ENCODE measurements at places on chromosomes 6 and 20. TPM values are rescaled to one million over a fixed set of nuclear protein-coding genes. Genes with fewer than 3 reads are reported as not detected.

Gene CCM2L
- not detected for total RNA-seq

Gene SLC22A7
- not detected for total RNA-seq

Gene ADAT2
- 12.1 TPM for total RNA-seq

Gene BANF2
- total RNA-seq, result not detected

Gene HSPA1L
- total RNA-seq, result 1.5 TPM

Gene C6orf118
- not detected for total RNA-seq

Gene FRMD1
- total RNA-seq, result not detected

Gene SAMD5
- total RNA-seq, result 2.6 TPM

Gene GABRR2
- 0.15 TPM for total RNA-seq

Gene MCHR2
- total RNA-seq, result not detected

Gene SIRPD
- not detected for total RNA-seq

Data from smooth muscle cell of trachea (primary cell).